ENCODE measurements at places on chromosomes 6 and 20.

DNA sequence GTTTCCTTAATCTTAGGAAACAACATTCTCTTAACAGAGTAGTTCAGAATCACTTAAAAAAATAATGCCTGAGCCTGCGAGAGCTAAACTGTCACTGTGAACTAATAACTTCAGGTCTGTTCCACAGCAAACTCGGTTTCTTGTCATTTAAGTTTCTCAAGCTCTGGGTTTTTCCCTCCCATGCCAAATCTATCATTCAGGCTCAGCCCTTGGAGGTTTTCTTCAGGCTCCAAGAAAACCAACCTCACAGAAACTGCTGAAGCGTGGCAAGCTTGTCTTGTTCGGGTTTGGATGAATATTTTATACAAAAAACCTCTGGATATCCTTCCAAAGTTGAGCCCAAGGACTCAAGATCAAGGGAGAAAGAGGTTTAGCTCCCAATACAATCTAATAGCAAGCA lies 99.7 kb upstream of the SNX9 start:
- no peak for DNase-seq

DNA sequence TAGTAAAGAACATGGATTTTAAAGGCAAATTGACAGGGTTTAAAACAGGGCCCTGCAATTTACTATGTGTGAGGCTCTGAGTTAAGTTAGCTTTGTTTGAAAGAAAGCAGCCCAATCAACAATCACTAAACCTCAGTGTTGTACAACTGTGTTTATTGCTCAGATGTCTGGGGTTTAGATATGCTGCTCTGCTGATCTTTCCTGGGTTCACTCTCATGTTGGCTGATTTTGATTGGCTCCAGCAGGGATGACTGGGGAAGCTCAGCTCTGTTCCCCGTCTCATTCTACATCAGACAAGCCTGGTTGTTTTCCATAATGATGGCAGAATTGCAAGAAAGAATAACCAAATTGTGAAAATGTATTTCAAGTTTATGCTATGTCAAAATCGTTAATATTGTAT lies 10.9 kb downstream of the C6orf58 start:
- no peak for DNase-seq

GRCh38 chr20:31790401-31790800 lies 28.8 kb upstream of the MYLK2 start:
- DNase-seq = no peak

DNA sequence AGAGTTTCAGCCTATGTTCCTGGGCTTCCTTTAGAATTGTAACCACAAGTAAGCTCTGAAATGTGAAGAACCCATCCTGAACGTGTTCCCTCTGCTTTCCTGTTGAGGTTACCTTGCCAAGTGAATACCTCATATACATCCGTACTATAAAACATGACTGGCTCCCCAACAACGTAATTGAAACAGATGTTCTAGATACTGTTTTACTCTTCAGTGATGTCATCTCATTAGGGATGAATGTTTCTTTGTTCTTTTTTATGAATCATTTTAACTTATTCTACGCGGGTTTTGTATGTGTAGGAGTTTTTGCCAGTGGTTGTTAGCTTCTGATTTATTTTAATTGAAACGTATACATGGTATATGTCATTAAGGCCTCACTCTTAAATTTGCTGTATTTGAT lies 166.8 kb downstream of the SAMD5 start:
- DNase-seq = no peak

All from effector memory CD4-positive, alpha-beta T cell (primary cell).